ENCODE measurements at places on chromosomes 1 and 21. TPM values are rescaled to one million over a fixed set of nuclear protein-coding genes. Genes with fewer than 3 reads are reported as not detected.

The ZNF593OS gene
- 1.0 TPM for polyA plus RNA-seq

- no peak for DNase-seq
Observed at GRCh38 chr1:66247415-66248208, 286.3 kb upstream of the SGIP1 start.

DNA sequence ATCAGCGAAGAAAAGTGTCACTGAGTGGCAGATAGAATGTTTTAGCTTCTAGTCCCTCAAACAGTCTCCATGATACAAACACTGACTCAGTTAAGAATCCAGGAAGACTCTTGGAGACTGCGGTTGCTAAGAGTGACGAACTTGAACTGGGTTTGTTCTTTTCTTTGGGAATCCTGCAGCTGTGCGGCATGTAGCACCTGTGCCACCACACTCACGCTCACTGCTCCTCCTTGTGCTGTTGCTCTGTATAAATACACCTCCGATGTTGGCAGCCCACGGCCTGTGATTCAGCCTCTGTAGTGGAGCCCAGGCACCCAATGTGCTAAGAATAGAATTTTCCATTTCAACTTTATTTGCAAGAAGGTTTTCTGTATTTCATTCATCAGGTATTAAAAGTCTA lies 5.5 kb upstream of the PPIE start:
- no peak for DNase-seq

The MAP3K21 gene
- polyA plus RNA-seq = 0.19 TPM

The PADI6 gene
- polyA plus RNA-seq = not detected

The TLCD4 gene
- 7.3 TPM for polyA plus RNA-seq

- DNase-seq = no peak
Observed at GRCh38 chr1:91948501-91949355, 473 bp upstream of the BRDT start.

The UTP11 gene
- 103 TPM for polyA plus RNA-seq

DNA sequence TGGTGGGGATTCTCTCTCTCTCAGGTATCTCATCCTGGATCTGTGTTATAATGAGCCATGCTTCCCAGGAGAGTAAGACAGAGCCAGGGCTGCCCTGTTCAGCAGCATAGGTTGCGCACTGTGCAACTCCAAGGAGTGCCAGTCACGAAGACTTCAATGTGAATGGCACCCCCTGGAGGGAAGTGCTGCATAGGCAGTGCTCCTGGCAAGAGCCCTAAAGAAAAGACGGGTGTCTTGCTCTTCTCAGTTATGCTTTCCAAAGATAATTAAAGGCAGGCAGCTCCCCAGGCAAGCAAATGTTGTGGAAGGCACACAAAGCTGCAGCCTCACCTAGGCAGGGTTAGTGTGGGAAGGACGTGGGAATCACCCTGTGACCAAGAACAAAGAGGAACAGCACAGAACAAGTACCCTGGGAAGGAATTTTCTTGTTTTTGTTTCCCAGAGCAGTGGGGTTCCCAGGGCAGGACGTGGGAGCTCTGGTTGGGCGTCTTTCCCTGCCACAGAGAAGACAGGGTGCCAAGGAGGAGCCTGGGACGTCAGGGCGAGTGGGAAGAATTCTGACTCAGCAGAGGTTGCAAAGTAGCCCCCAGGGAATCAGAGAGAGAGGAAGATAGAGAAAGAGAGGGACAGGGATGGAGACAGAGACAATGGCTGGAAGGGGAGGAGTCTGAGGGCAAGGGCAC lies 120.9 kb downstream of the KCNN3 start:
- DNase-seq = no peak

DNA sequence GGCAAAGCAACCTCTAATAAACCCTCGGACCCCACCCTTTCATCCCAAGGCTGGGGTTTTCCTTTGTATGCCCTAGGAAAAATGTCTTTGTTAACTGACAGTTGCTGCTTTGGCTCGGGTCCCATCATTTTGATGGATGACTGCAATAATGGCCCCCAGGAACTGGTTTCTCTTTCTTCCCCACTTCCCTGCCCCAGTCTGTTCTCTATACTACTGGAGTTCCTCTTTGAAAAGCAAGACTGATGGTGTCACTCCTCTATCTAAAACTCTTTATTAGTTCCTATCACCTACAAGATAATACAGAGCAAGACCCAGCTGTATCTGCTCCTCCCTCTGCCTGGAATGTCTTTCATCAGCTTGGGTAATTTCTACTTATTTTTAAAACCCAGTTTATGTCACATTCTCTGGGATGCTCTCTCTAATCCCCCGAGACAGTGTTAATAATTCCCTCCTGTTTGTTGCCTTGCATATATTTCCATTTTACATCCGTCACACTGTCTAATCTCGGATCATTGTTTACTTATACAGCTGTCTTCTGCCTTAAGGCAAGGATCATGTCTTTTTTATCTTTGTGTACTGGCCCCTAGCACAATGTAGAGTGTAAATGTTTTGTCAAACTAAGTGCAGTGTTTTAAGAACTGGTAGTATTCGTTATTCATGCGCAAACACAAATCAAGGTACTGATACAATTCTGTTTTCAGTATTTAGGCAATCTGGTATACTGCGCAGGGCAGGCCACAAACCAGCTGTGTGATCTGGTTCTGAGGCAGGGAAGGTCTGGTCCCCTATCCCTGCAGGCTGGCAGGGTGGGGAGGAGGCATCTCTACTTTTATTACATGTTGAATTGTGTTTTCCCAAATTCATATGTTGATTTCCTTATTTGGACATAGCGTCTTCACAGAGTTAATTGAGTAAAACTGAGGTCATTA lies 16.1 kb downstream of the SLAMF1 start:
- peak; percentile 11 for DNase-seq

GRCh38 chr1:183945428-183946319 lies 91.9 kb downstream of the COLGALT2 start:
- no peak for DNase-seq

GRCh38 chr1:205470131-205470530 lies 14.3 kb upstream of the BLACAT1 start:
- DNase-seq = no peak
